HT1080 (cell line): ENCODE measurements at places on chromosomes 6 and 20. TPM values are rescaled to one million over a fixed set of nuclear protein-coding genes. Genes with fewer than 3 reads are reported as not detected.

Gene LY6G6F
- not detected in 2 replicates for total RNA-seq

DNA sequence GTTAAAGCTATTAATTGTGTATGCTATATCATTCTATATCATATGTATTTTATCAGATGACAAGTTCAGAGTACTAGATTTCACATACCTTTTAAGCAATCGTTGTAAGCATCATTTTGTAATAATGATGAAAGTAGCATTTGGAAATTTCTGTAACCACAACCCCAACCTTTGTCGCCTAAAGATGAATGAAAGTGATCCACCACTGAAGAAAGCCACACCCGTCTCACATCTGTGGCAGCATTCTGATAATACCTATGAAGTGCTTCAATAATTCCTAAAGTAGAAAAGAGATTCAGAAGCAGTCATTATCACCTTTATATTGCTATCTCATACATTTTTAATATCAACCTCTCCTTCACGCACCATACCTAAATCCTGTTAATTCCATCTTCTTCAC is 16.6 kb downstream of the ZUP1 start:
- DNase-seq, result no peak

Gene RAET1L
- total RNA-seq, result not detected in 2 replicates

Gene NHSL1
- 4.0 and 7.5 TPM in 2 replicates for total RNA-seq

- DNase-seq, result peak; percentile 57
These were observed 760.7 kb downstream of the GRIK2 start for GRCh38 chr6:102154176-102154575.

GRCh38 chr6:41325446-41326066 is 9.9 kb upstream of the NCR2 start:
- no peak for DNase-seq

- peak; percentile 64 for DNase-seq
These were observed 18.7 kb downstream of the UQCC2 start for GRCh38 chr6:33692760-33693158.

Gene FAM110A
- total RNA-seq, result 5.8 and 6.4 TPM in 2 replicates

Gene C20orf96
- 0.23 and 0.50 TPM in 2 replicates for total RNA-seq

Gene OR2B6
- not detected in 2 replicates for total RNA-seq

GRCh38 chr20:51425347-51426106 is 117.0 kb downstream of the NFATC2 start:
- DNase-seq, result no peak

DNA sequence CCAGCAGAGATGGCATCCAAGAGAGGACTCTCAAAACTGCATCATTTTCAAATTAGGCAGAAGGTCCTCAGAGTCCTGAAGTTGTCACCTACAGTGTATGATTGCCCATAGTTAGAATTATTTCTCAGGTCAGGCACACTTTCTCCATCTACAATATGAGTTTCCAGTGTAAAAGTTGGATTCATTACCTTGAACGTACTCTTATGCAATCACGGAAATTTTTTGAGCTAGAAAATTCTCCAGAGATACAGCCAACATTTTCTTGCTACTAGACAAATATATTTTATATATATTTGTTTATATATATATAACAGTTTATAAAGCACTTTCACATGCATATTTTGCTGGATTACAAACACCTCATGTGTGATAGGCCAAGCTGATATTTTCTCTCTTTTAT is 29.4 kb upstream of the SERPINB1 start:
- no peak for DNase-seq

DNA sequence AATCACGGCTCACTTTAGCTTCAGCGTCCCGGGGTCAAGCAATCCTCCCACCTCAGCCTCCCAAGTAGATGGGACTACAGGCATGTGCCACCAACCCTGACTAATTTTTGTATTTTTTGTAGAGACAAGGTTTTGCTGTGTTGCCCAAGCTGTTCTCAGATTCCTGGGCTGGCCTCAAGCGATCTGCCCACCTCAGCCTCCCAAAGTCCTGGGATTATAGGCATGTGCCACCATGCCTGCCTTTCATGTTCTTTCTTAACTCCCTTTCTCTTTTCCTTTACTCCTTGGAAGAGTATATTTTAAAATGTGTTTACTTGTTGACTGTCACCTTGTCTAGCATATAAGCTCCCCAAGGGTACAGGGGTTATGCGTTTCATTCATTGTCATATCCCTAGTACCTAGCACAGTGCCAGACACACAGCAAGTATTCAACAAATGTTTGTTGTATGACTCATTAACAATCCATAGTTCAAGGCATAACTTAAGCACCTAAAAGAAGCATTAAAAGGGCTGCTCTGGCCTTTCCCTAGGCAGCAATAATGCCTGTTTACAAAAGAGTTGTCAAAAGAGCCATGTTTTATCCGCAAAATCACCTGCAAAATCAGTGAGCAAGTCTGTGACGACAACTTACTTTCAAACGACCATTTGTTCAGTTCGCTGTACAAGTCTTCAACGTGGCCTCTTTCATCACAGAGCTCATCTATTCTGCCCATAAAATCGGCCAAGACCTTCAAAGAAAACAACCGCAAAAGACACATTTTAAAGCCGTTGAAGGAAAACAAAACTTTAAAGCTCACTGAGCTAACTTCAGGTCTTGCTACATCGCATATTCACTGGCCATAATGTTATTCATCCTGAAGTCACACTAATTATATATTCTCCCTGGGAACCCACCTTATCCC is 4.6 kb downstream of the CYP24A1 start:
- peak; percentile 25 for DNase-seq

Gene PIGU
- total RNA-seq, result 18.1 and 20.8 TPM in 2 replicates

GRCh38 chr6:12528136-12528535 is 188.4 kb upstream of the PHACTR1 start:
- DNase-seq, result no peak

GRCh38 chr6:132247381-132248159 is 153.7 kb downstream of the MOXD1 start:
- DNase-seq, result no peak
